Mesenteric fat pad (tissue), 1 donor: ENCODE measurements at places on chromosomes 16 and 17. TPM values are rescaled to one million over a fixed set of nuclear protein-coding genes. Genes with fewer than 3 reads are reported as not detected.

Gene MYH13
- total RNA-seq, result not detected

Gene ENKD1
- total RNA-seq, result 11.4 TPM

Gene SCNN1G
- total RNA-seq, result not detected

Gene KCNJ12
- total RNA-seq, result 2.5 TPM

Gene TEX19
- not detected for total RNA-seq

Gene CHST4
- total RNA-seq, result 0.26 TPM

Gene MVP
- 150 TPM for total RNA-seq

Gene KRTAP4-6
- total RNA-seq, result not detected

GRCh38 chr17:41647940-41648410, 23.6 kb upstream of the KRT17 start:
- peak; percentile 96 for DNase-seq

GRCh38 chr16:11071829-11072228, 127.5 kb downstream of the CLEC16A start:
- no peak for DNase-seq

DNA sequence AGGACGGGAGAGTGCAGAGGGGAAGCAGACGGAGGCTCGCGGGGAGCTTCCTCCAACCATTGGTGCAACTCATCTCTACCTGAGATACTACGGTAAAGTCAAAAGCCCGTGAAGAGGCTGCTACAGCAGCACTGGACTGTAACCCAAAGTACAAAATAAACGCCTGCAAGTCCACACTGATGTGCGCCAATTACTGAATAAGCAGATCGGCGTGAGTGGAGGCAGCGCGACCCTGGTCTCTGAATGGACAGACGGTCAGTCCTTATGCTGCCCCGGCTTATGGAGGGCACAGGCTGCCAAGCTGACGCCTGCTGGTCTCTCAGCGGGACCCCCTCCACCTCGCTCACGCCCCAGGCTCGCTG, 58.5 kb downstream of the LMF1 start:
- DNase-seq, result no peak

GRCh38 chr17:77392376-77393273, 251.9 kb downstream of the SEC14L1 start:
- DNase-seq, result no peak

DNA sequence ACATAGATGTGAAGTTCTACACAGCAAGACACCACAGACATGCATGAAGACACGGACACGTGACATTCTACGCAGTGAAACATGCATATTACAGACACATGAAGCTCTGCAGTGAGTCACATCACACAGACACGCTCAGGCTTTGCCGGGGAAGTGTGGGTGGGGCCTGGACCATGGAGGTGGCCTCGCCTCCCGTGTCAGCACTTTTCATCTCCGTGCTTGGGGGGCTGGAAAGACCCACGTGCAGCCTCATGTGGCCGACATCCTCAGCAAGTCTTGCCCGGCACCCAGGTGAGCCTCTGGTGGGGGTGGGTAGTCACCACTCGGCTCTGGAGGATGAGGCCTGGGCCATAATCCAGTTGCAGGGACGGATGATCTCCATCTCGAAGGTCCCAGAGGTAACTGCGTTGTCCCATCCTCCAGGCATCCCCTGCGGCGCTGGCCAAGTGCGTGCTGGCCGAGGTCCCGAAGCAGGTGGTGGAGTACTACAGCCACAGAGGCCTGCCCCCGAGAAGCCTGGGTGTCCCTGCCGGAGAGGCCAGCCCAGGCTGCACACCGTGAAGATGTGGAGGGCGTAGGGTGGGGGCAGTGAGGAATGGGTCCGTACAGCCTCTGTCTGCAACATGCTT, 17.3 kb upstream of the DPEP1 start:
- no peak for DNase-seq

DNA sequence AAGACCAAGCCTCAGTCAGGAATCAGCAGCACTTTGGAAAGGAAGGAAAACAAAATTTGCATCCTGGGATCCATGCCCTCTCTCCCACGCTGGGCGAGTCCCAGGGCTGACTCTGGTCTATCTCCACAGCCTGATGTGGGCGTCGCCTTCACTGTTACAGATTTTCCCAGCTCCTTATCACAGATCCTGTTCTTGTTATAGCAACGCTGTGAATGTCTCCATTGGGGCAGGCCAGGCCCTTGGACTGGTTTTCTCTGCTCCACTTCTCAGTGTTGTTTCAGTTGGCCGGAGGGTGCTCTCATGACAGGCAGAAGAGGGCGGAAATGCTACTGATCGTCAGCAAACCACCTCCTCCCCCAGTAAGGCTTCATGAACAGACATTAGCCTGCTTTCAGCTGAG, 127.9 kb upstream of the CDH11 start:
- DNase-seq, result no peak

DNA sequence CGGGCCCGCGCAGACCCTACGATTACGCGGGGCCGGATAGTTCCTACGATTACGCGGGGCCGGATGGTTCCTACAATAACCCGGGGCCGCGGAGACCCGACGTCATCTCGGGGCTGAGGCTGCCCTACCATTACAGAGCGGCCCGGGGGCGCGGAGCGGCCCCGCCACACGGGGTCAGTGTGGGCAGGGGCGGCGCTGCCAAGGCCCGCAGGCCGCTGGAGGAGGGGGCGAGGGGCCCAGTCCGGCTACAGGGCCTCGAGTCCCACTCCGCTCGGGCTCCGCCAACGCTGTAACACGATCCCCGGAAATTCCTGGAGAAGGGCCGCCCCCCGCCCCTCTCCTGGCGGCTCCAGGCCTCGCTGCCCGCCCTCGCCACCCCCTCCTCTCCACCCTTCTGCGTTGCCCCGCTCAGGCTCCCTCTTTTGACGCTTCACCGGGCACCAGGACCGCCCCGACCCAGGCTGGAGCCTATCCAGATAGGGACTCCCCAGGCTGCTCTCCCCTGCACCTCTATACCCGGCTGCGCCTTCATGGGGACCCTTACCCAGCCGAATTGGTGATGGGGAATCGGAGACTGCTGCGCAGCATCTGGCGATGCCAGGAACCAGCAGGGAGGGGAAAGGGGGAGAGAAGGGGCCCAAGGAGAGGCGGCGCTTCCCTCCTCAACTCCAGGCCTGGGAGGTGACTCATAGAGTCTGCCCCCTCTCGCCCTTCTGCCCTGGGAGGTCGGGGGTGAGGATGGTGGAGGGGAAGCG, at the start of gene RAB34:
Gene RAB34, minus strand, starts transcription at position 291 of the 755 bp plus-strand sequence. CDS start 602 bp downstream, outside the sequence.
- DNase-seq, result no peak

DNA sequence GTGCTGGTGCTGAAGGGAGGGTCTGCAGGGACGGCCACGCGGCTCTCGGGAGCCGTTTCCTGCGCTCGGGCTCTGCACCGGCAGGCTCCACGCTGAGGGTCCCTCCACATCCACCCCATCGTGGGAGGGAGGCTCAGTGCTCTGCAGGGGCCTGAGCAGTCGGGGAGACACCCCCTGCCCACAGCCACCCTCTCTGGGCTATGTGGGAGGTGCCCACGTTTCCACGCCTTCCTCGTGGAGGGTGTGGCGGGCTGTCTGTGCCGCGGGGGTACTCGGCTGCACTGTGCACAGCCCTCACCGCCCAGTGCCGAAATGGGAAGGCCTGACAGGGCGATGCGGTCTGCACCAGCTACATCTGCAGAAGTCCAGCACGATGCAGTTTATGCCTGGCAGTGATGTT, 25.5 kb upstream of the ZNF750 start:
- DNase-seq, result no peak

DNA sequence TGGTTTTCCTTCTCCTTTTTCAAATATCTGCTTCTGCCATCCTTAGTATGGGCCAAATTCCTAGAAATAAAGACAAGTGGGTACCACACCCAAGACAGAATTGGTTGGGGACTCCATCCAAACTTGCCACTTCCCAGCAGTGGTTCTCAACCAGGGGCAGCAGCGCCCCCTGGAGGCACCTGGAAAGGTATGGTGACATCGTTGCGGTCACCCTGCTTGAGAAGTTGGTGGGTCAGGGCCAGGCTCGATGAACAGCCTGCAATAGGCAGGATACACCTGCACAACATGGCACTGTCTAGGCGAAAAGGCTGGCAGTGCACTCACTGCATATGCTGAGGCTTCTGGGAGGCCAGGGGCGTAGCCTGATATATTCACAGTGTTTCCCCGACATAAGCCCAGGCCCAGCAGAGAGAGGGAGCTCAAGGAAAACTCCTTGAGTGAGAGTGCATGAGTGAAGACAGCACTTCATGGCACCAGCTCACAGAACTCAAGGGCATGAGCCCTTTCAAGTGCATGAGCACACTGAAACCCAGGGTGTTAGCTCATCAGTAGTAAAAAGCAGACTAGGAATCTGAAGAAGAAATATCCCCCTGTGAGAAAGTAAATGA, 57.7 kb downstream of the CMC2 start:
- no peak for DNase-seq

DNA sequence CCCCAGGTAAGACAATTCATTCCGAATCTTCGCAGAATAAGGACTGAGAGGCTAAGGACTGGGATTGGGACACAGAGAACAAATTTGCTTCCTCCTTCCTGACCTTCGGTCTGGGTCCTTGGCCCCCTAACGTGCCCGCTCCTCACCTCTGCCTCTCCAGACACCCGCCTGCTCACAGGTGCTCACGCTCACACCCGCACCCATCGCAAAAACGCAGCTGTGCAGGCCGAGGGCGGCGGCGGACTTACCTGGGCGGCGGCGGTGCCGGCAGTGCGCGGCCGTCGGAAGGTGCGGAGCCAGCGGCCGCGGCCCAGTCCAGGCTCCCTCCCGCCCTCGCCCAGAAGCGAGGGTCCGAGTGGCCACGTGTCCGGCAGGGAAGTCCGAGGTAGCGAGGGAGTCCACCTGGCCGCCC, 7.1 kb upstream of the HOXB9 start:
- DNase-seq, result no peak

DNA sequence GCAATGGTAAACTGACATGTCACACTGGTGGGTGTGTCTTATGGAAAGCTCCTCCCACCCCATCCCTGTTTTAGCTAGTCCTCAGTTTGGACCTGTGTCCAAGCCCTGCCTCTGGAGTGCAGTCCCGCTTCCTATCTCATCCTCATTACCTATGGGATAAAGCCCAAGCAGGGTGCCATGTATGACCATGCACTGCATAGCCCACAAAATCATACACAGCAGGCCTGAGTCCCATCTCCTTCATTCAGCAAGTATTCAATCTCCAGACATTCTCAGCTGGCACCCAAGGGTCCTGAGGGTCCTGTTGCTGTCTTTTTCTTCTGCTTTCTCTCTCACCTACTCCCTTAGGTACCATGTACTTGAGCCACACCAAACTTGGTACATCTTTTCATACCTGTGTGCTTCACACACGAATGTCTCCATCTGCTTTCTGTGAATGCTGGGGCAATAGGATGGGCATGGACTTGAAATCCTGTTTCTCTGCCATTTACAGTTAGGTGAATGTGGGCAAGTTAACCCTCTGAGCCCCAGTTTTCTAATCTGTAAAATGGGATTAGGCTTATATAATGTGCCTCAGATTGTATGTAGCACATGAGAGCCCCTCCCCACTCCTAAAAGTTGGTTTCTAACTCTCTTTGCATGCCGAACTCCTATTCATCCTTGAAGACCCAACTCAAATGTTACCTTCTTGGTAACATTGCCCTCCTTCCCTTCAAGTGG, 28.5 kb downstream of the TNS4 start:
- DNase-seq, result no peak

GRCh38 chr16:1349951-1350350, 1.7 kb downstream of the TSR3 start:
- DNase-seq, result no peak

DNA sequence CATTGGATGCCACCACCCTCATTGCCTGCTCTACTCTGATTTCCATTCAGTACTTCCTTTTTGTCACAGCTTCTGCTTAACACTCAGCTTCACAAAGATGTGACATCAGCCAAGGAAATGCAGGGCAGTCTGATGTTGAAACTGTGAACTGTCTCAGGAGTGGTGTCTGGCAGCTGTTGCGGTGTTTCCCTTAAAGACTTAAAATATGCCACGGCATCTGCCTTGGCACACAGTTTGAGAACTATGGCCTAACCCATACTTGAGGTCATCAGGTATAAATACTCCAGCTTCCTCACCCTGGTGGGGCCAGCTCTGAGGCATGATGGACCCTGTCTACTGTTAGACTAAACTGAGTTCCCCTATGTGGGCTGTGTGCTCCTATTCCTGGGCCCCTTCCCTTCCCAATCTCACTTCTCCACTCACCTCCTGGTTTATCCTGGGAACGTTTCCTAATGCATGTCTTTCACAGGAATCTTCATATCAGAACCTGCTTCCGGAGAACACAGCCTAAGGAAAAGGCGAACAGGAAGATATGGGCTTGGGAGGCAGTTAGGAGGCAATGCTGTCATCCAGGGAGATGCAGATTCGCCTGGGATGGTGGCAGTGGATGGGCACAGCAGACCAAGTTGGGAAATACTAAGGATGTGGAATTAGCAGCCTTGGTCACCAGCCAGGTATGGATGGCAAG, 96.5 kb downstream of the WSCD1 start:
- DNase-seq, result peak; percentile 53

DNA sequence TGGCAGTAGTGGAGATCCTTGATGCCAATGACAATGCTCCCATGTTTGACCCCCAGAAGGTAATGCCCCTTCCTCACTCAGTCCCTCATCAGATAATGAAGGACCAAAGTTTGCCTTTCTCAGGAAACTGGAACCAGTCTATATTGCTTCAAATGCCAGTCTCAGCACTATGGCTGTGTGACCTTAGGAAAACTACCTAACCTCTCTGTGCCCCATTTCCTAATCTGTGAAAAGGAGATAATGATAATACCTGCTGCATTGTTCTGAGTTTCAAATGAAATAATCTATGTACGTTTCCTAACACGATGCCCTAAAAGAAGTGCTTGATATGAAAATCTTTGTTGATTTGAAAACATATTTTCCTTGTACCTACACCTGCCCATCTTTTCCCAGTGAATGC, 35.9 kb downstream of the CDH3 start:
- DNase-seq, result no peak

- DNase-seq, result no peak
Measured at GRCh38 chr16:5461574-5461973, 364.0 kb upstream of the EEF2KMT start.

DNA sequence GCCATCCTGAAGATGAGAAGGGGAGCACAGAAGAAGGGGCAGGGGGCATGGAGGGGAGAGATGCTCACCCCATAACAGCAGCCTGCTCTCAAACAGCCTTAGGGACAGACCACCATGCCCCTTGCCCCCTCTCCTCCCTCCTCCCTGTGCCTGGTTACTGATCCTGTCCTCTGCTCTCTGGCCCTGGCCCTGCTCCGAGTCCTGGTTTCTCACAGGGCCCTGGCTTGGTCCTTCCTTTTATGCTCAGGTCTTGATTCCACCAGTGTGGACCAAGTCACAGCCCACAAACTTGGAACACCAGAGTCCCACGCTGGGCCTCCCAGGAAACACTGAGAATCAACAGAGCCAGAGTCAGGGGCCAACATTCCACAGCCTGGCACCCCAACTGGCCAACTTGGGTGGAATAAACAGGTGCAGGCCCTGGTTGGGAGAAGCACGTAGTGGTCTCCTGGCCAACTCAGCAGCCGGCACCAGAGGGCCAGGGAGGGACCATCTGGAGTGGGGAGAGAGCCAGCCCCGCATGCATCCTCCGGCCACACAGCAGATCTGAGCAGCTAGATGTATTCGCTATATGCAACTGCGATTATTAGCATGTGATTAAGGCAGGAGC, 44.9 kb upstream of the CDC42EP4 start:
- DNase-seq, result no peak

GRCh38 chr17:41176744-41177387, 1.2 kb downstream of the KRTAP4-2 start:
- DNase-seq, result no peak

- DNase-seq, result no peak
Measured at GRCh38 chr17:56108811-56109284, 44.4 kb upstream of the ANKFN1 start.

GRCh38 chr16:49779979-49780378, 75.9 kb downstream of the ZNF423 start:
- no peak for DNase-seq
